Cardiac muscle cell (in vitro differentiated cells and primary cell): ENCODE measurements at places on chromosomes 7 and 10.

DNA sequence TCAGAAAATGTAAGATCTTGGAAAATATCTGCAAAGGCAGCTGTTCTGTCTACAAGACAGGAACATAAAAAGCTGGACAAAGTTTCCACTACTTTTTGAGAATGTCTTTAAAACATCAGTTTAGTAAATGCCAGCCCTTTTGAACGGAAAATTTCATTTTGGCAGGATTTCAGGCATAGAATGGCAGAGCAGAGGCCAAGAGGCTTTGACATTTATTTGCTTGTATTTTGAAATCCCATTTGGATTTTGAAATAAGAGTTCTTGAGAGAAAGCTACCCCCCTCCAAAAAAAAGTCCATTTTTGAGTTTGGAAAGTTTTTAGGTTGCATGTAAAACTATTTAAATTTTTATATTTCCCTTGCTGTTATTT is 3.1 kb upstream of the ETV1 start:
- DNase-seq = no peak

- no peak for DNase-seq
Observed at GRCh38 chr10:1126461-1126860, 70.3 kb downstream of the WDR37 start.

DNA sequence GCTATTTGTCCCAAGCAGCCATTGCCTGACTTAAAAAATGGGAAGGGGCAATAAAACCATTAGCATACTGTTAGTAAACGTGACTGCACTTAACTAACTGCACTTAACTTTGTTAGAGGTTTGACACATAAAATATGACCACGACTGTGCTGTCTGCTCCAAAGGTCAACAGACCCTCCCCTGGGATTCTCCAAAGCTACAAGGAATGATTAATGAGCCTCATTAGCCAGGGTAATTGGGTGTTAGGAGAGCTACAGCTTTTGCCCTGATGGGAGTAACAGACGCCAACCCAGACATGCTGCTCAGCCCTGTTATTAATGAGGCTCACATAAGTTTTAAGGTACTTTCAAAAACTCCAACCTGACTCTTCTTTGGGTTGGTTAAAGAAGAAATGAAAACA is 129.4 kb upstream of the PLPP4 start:
- no peak for DNase-seq

DNA sequence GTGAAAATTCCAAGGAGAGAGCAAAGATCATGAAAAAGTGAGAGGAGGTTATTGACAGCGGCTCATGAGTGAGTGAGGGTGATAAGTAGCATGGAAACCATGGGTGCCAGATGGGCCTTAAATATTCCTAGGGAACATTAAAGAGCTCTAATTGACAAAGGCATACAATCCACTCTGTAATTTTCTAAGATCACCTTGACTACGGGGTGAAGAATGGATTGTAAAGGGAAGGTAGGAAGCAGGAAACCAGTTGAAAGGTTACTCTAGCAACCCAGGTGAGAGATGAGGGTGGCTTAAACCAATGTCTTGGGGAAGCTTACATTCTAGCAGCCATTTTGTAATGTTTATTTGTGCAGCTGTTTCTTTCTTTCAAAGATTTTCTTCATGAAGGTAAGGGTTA is 75.7 kb downstream of the RSU1 start:
- no peak for DNase-seq

GRCh38 chr10:57247271-57247670 is 886.2 kb upstream of the ZWINT start:
- no peak for DNase-seq

GRCh38 chr7:64655811-64656210 is 10.1 kb upstream of the ZNF107 start:
- DNase-seq = no peak

DNA sequence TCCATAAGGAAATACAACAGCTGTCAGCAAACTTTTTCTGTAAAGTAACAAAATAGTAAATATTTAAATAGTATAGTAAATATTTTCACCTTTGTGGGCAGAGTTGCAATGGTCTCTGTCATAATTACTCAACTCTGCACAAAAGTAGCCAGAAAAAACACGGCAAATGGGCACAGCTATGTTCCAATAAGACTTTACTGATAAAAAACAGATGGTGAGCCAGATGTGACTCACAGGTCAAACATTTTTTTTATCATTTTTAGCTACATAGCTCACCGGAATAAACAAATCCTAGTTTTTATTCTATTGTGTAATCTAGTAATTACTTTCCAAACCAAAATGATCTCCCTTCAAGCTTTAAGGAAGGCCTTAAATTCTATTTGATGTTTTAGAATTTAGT is 55.3 kb downstream of the NCAPG2 start:
- DNase-seq = no peak

DNA sequence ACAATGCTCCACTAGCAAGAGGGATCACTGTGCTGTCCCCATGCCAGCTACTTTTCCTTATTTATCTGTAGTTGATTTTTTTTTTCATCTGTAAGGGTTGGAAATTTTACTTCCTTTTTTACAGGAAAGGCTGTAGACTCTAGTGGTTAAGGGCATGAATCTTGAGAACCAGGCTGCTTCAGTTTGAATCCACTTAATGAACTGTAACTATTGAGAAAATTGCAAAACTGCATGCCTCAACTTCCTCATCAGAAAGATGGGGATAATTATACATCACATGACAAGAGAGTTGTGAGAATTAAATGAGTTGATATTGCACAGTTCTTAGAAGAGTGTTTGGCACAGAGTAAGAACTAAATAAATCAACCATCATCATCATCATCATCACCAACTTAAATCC is 106.4 kb upstream of the GSDME start:
- no peak for DNase-seq

- no peak for DNase-seq
Observed at GRCh38 chr10:71687077-71687476, 32.5 kb downstream of the C10orf105 start.

- DNase-seq = no peak
Observed at GRCh38 chr7:113320419-113320818, 202.1 kb upstream of the SMIM30 start.

DNA sequence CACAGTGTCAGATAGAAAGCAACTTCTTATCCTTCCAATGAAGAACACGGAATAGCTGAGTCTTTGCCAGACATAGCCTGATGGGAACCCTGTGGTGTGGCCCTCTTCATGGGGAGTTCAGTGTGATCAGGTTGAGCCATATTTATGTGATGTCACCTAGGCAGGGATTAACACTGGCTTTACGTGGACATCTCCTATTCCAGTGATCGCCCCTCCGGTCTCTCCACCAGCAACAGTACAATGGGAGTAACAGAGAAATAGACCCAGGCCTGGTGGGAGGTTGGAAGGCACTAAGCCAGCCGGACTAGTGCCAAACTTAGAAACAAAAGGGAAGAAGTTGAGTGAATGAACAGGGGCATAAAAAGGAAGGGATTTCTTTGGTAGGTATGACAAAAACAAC is 358.1 kb downstream of the PRPF18 start:
- no peak for DNase-seq

GRCh38 chr7:82676777-82677463 is 233.3 kb upstream of the CACNA2D1 start:
- DNase-seq = no peak

GRCh38 chr7:111752022-111752582 is 189.8 kb upstream of the IMMP2L start:
- peak; percentile 75 for DNase-seq

DNA sequence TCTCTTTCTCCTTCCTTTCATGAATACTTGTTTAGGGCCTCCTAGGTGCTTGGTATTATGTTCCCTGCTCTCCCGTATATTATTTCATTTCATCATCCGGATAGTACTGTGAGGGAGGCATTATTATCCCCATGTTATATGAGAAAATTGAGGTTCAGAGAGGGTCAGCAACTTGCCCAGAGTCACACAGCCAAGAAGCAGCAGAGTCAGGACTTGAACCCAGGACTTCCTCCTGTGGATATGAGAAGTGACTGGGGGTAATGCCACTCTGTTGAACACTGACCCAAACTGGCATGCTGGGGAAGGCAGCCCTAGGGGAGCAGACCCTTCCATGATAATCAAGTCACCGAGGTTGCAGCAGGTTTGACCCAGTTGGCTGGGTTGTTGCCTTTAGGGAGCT is 8.2 kb upstream of the SFRP5 start:
- no peak for DNase-seq

- no peak for DNase-seq
Observed at GRCh38 chr10:129258283-129258923, 208.6 kb upstream of the MGMT start.
